ENCODE measurements at places on chromosomes 2 and 18.

GRCh38 chr2:207281436-207281835, 115.7 kb upstream of the KLF7 start:
- DNase-seq: no peak

DNA sequence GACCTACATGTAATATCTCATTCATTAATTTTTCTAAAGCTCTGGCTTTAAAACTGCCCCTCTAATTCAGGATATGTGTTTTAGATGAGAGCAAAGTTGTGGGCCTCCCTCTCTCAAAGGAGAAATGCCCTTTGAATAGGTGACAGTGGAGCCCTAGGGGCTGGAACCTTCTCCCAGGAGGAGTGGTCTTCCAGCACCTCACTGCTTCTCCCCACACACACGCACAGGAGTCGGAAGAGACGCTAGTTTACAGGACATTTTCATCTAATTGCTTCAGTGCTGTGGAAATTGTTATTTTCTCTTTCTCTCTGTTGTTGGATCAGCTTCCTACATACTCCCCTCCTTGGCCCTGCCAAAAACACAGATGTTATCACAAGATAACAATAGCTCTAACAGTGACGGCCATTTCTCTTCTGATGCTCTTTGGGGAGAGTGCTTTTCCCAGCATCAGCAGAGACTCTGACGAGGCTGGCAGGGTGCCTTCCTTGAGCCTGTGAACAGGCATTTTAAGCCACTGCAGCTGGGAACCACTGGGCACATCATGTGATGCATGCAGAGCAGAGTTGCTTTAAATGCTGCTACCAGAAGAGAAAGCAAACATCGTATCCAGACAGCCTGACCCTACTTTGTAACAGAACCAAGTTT, 209.4 kb upstream of the SP5 start:
- DNase-seq: no peak

- DNase-seq: no peak
These were observed 41.0 kb downstream of the SPP2 start for GRCh38 chr2:234091432-234091879.

- no peak for DNase-seq
These were observed 7.4 kb downstream of the SOCS6 start for GRCh38 chr18:70296289-70296688.

- DNase-seq: no peak
These were observed 102.5 kb downstream of the USP40 start for GRCh38 chr2:233464056-233464455.

GRCh38 chr2:120759543-120760331, 24.1 kb downstream of the GLI2 start:
- DNase-seq: no peak

DNA sequence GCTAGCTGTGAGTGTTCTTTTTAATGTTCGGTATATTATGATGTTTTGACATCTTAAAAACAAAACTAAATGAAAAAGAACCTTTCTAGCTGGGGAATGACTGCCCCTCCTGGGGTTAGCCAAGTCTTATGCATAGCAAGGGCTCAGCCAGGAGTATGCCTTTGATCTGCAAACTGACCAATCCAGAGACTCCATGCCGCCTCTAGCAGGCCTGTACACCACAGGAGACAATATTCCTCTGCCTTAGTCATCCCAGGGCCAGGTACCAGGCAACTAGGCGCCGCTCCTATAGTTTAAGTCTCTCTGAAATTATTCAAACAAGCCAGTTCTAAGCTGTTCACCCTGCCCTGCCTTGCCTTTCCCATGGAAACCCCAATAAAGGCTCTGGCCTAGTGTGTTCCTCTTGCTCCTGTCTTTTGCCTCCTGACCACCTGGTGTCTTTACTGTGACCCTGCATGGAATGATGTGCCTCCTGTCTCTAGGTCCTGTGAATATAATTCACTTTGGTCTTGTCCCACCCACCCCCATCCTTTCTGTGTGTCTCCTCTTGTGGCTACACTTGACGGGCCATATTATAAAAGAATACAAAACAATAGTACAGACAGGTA, 52.0 kb upstream of the CHN1 start:
- no peak for DNase-seq

GRCh38 chr2:32699151-32699550, 71.3 kb downstream of the TTC27 start:
- DNase-seq: no peak

- DNase-seq: no peak
These were observed 24.3 kb upstream of the COPS8 start for GRCh38 chr2:237061356-237061755.

DNA sequence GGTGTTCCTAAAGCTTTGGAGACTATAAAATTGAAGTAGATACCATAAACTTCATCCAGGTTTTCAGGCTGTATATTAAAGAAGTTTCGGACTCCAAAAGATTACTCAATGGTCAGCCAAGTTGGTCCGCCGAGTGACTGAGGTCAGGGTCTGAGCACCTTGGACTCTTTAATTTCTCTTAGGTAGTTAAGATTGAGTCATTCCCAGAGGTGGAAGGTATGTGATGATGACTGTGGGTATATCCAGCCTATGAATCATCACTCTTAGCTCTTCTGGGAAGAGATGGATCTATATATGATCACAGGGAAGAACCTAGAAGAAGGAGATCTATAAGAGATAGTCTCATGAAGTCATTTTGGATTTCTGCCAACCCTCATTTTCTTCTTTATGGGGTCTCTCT, 3.3 kb downstream of the ITGA6 start:
- no peak for DNase-seq

- DNase-seq: no peak
These were observed 185.5 kb upstream of the SETBP1 start for GRCh38 chr18:44495151-44495550.

DNA sequence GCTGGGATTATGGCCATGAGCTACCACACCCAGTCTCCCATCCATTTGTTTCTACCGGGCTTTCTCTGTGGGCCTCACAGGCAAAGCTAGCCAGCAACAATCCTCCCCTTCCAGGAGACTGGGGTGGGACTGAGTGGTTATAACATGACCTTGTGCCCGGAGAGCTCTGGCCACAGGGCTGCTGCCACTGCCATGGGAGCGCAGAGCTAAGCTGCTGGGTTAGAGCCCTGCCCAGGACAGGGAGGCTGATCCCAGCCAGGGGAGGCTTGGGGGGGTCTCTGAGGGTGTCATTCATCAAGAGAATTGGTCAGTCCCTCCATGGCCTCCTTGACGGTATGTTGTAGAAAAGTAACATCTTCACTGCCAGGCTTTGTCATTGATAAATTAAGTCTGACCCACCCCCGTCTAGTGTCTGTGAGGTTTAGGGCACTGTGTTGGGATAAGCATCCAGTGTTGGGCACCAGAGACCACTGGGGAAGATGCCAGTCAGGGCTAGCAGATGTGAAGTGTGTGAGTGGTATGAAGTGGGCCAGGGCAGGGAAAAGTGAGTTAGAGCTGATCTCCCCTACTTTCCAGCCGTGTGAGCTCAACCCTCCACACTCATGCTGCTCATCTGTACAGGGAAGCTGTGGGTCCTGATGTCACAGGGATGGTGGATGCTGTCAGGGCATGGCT, 368.4 kb upstream of the HS6ST1 start:
- no peak for DNase-seq

DNA sequence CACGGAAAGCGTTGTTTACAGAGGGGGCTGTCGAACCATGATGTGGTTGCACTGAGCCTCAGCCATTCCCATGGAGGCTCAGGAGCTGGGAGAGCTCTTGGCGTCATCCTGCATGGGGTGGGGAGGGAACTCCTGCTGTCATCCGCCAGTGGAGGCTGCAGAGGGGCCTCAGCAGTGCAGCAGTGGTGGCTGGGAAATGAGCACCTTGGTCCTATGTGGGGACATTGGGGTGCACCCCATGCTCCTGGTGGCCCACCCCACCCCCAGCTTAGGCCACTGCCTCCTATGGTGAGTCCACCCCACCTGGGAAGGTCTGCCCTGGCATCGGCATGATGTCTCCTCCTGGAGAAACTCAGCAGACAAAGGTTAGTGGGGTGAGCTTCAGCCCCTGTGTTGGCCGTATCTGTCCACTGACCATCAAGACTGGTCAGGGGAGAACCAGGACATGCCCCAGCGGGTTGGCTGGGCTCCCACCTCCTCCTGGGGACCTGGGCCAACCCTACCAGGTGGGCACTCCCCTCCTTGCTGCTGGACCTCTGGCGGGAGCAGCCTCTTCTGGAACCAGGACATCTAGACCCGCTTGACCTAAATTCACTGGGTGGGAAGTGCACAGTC, 67.8 kb upstream of the HDAC4 start:
- DNase-seq: no peak

- no peak for DNase-seq
These were observed 33.7 kb upstream of the BZW1 start for GRCh38 chr2:200778038-200778437.

DNA sequence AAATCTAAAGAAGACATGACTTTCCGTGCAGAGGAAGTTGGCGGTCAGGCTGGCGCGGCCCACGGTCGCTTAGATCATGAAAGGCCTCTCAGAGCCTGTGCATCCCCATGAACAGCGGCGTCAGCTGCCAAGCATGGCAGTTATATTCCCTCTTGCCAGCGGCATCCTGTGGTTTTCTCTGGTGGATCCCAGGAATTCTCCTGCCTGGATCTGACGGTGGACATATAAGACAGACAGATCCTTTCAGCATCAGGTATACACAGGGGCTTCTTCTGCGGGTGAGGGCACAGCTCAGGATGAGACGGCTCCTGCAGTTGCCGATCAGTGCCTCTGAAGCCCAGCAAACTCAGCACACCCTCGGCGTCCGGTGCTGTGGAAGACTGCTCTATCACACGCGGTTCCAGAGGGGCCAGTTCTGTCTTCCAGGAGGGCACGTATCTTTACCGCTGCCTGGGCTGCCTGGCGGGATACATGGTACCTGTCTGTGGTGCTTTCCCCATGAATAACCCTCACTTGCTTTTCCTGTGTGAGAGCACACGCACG, 157.8 kb downstream of the LDLRAD4 start:
- peak; percentile 41 for DNase-seq

Data from activated T-cell treated with anti-CD3 and anti-CD28 coated beads for 48 hours (primary cell).